ENCODE measurements at places on chromosomes 2 and 18.

GRCh38 chr18:8908792-8909510 is 193.5 kb upstream of the NDUFV2 start:
- DNase-seq: no peak

DNA sequence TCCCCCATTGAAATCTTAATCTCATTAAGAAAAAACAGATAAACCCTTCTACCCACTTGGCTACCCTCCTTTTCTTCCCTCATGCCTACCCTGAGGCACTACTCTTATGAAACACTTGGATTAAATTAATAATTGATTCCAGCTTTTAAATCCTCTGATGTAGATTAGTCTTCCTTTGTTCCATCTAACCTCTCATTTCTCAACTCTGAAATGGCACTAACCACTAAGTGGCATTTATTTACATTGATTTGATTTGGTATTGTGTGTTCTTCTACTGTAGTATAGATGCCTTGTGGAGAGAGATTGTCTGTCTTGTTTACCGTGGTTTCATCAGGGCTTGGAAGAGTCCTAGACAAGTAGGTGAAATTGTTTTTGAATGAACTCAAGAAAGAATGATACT is 26.7 kb downstream of the ITGA4 start:
- DNase-seq: no peak

DNA sequence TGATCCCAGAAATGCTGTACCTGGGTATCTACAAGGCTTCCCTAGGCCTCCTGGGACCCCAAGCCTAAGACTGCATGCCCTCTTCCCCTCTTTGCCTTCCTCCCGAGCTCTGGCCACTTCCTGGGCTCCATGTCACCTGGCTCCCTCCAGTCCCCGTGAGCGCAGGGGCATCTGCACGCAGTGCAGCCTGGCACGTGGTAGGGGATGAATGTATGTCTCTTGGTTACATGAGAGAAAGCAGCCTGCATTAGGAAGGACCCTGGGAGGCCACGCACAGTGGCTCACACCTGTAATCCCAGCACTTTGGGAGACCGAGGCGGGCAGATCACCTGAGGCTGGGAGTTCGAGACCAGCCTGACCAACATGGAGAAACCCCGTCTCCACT is 15.8 kb downstream of the PASK start:
- no peak for DNase-seq

DNA sequence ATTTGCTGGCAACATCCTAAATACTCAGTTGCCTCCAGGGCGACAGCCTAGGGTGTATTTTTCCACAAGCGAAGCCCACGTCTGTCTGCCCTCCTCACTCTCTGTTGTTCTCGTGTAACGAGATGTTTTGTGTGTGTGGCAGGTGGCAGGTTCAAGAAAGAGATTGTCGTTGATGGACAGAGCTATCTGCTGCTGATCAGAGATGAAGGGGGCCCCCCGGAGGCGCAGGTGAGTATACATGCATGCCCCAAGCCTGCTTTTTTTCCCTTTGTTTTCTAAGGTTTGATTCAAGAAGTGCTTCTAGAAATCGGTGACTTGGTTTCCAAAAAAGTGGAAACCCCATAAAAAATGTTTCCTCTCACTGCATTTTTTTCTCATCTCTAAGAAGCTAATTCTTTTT is 247.0 kb downstream of the AGAP1 start:
- no peak for DNase-seq

- no peak for DNase-seq
Observed at GRCh38 chr18:48459016-48459415, 49.8 kb upstream of the ZBTB7C start.

- DNase-seq: no peak
Observed at GRCh38 chr2:236686561-236686960, 116.9 kb downstream of the ACKR3 start.

GRCh38 chr18:961644-962355 is 57.1 kb downstream of the ADCYAP1 start:
- peak; percentile 0 for DNase-seq

DNA sequence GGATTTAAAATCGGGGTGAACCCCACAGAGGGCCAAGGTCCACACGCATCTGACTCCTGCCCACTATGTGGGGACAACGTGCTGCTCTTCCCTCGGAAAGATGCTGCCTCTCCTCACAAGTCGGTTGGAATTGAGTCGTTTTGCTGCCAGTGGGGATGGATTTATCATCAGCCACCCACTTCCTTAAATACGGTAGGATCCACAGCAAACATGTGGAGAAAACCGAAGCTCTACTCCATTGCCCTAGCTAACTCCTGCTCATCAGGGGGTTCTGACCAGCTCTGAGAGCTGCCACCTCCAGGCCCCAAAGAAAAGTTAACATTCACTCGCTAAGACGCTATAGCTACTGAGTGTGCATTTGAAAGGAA is 80.9 kb downstream of the CHRNA1 start:
- no peak for DNase-seq

DNA sequence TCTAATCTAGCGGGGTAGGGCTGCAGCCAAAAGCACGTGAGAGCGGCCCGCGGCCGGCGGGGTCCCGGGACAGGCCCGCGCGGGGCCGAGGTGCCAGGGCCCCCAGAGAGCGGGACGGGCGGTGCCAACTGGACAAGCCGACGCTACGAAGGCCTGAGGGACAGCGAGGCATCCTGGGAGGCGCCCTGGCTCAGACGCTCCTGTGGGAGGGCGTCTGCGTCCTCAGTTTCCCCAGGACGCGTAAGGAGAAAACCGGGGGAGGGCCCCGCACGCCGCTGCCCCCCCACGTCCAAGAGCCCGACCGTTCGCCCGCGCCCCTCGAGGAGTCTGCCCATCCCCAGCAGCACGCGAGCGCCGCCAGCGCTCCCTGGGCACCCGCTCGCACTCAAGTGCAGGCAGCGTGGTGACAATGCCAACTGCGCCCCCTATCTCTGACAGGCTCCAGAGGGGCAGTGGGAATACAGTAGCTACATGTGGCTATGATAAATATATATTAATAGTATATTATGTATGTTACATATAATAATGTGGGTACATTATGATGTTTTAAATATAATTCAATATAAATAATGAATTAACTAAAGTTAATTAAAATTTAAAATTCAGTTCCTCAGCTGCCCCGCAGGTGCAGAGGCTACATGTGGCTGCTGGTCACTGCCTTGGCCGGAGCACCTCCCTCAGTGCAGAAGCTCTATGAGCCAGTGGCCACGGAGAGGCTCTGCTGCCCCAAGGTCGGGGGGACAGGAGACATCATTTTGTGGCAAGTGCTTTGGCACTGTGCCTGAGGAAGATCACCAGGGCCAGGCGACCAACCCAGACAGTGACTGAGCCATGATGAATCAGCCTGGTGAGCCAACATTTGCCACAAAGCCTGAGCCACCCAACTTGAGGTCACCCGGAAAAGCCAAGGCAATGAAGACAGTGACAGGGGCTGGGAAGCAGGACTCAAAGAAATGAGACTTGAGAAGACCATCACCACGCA is 5.5 kb upstream of the SFT2D3 start:
- DNase-seq: no peak

DNA sequence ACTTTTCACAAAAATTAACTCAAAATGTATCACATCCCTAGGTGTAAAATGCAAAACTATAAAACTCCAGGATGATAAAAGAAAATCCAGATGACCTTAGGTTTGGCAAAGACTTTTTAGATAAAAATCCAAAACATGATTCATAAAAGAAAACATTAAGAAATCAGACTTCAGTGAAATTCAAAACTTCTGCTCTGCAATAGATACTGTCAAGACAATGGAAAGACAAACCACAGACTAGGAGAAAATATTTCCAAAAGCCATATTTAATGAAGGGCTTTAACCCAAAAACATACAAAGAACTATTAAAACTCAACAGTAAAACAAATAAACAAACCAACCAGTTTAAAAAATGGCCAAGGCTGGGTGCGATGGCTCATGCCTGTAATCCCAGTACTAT is 173.6 kb upstream of the SPOPL start:
- DNase-seq: no peak

DNA sequence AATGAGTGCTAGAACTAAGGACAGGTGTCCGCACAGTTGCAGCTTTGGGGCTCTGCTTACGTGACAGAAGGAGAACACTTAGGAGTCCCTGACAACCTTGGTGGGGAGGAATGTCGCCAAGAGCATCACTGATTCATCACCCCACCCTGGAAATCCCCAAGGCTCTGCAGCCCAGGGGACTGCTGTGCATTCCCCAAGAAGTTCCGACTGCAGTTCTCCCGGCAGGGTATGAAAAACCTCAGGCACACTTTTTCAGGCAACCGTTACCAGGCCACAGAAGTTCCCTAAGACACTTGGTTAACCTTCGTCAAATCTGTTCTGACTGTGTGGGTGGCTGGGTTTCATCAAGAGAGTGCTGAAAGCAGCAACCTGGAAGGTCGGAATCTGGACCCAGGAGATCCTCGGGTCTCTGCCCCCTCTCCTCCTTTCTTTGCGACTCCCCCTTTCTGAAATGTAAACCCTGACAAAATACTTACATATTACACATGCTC is 192.1 kb upstream of the CXCR4 start:
- no peak for DNase-seq

DNA sequence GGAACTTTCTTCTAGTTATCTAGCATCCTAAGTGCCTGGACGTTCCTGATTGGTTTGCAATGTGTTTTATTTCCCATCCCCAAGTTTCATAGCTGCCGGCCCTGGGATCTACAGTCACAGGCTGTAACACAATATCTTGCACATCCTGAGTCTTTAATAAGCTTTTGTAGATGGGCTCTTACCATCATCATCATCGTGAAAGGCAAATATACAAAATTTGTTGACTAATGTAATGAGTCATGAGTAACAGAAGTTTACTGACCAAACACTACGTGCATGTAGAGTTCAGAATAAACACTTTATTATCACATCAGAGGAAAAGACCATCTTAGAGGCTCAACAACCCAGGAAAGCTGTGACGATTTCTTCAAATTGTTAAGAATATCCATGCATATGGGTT is 8.1 kb upstream of the TYMS start:
- no peak for DNase-seq

DNA sequence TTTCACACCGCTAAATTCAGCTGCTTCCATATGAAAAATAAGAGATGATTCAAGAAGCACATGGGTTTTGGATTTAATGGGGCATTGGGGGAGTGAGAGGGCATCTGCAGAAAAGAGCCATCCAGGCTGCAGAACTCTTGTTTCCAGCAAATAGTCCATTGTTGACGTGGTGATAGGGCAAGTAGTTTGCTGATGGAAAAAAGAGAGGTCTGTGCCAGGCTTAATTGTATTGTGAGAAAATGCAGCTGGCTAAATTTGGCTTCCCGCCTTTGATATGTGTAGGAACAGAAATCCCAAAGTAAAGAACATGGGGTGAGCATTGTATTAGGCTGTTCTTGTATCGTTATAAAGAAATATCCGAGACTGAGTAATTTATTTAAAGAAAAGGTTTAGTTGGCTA is 199.5 kb downstream of the SETBP1 start:
- DNase-seq: no peak

GRCh38 chr2:44389895-44390294 is 28.1 kb downstream of the CAMKMT start:
- no peak for DNase-seq

GRCh38 chr2:63008838-63009237 is 41.8 kb upstream of the OTX1 start:
- DNase-seq: no peak

GRCh38 chr2:138016351-138017087 is 52.2 kb downstream of the HNMT start:
- DNase-seq: no peak

GRCh38 chr2:17538022-17538843 is 2.3 kb upstream of the VSNL1 start:
- DNase-seq: no peak

GRCh38 chr2:2646433-2647051 is 315.5 kb upstream of the MYT1L start:
- no peak for DNase-seq

DNA sequence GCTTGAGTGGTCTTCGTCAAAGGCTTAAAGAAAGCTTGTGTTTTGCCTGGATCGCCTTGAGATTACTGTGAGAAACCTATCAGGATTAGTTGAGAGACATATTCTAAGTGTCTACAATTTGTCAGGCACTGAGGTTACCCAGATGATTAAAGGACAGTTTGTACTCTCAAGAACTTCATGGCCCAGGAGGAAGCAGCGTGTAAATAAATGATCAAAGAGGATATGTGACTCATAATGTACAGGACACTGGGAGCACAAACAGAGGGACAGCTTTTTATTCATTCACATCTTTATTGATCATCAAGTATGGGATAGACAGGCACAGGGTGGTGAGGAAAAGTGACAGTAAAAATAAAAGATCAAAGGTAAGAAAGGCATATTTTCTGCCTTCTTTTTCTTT is 152.6 kb upstream of the FSHR start:
- no peak for DNase-seq

DNA sequence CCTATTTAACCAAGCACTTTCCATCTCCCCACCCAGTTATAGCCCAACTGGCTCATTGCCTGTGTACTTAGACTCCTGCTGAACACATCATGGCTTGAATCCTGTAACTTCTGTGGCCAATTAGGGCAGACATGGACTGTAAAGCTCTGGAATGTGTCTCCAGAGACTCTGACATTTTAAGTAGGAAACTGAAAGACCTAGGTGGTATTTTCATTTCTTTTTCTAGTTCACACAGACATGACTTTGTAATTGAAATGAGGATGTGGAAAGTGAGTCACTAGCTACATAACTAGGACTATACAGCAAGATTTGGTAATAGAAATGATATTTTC is 12.2 kb downstream of the DOK1 start:
- no peak for DNase-seq

GRCh38 chr2:160469164-160469563 is 24.4 kb downstream of the RBMS1 start:
- DNase-seq: no peak

DNA sequence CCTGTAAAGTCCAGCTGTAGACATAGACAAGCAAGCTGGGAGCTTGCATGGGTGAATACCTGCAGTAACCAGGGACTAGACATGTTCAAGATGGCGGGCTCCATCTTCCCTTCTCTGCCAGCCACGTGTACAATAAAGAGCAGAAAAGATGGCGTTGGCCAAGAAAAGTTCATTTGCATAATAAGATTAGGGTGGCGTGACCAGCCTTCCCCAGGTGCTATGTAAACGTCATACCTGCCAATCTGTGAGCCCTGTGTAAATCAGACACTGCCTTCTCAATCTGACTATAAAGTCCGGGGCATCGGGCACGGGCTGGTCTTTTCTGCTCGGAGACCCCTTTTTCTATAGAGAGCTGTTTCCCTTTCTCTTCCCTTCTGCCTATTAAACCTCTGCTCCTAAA is 101.6 kb upstream of the XPO1 start:
- DNase-seq: no peak

DNA sequence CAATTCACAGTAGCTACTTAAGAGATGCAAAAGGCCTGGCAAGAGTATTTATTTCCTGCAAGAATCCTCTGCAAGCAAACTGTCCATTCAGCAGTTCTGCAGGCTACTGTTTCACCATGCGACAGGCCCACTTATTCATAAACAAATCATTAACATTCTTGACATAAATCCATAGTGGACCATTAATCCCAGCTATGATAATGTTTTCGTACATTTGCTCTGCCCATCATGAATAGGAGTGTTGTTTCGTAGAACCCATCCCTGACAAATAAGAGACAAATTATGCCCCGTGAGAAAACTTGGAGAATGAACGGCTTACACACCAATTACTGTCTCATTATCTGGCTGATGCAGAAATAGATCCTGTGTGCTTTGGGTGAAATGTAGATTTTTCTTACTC is 65.4 kb downstream of the PID1 start:
- no peak for DNase-seq
